IPS DF 19.7 (cell line): ENCODE measurements at places on chromosomes 1 and 21.

GRCh38 chr1:167654975-167655575 is 25.0 kb downstream of the RCSD1 start:
- no peak for DNase-seq

GRCh38 chr1:233738396-233738795 is 124.5 kb downstream of the KCNK1 start:
- no peak for DNase-seq

- DNase-seq: peak; percentile 38
These were observed 33.4 kb downstream of the RGS7 start for GRCh38 chr1:241323514-241324195.

DNA sequence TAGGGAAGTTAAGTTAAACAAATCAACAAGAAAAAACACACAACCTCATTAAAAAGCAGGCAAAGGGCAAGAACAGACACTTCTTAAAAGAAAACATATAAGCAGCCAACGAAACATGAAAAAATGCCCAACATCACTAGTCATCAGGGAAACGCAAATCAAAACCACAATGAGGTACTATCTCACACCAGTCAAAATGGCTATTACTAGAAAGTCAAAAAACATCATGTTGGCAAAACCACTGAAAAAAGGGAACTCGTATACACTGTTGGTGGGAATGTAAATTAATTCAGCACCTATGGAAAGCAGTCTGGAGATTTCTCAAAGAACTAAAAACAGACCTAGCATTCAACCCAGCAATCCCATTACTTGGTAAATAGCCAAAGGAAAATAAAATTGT is 51.1 kb downstream of the HSF2BP start:
- no peak for DNase-seq

DNA sequence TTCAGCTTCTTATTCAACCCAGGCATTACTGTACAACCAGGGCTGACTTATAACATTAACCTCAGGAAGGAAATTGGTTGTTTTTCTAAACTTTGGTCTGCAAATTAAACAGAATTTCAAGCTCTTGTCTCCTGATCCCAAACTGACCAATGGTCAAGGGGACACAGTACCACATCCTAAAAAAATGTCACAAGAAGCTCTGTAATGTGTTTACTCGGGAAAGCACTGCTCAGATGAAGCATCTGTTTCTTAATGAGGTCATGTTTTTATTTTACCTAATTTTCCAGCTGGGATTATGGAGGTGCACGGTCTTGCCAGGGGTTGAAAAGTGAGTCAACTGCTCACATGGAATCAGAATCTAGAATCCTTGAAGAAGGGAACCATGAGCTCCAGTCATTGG is 18.7 kb downstream of the ADAMTS5 start:
- DNase-seq: no peak

GRCh38 chr1:78843111-78843510 is 163.4 kb downstream of the ADGRL4 start:
- no peak for DNase-seq

- no peak for DNase-seq
These were observed 357 bp upstream of the TXLNA start for GRCh38 chr1:32179193-32179442.

DNA sequence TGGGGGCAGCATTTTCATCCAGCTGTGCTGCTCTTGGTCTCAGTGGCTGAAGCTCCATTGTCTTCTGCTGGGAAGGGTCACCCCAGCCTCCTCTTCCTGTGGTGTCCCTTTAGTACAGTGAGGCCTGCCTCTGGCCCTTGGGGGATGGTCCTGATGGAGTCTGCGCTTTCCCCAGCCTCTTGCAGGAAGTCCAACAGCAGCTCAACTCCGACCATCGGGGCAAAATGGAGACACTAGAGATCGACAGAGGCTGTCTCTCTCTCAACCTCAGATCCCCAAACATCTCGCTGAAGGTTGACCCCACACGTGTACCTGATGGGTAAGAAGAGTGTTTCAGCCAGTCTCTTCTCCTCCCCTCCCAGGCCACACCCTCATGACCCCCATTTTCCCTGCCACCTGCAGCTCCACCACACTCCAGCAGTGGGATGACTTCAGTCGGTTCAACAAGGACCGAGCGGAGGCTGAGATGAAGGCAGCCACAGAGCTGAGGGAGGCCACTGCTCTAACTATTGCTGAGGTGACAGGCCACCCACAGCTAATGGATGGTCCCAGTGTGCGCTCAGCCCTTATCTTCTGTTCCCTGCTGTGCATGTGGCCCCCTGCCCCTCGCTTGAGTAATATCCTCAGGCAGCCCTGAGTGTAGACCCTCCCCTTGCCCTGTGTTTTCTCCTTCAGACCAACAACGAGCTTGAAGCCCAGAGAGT is 2.0 kb upstream of the ADPRS start:
- DNase-seq: no peak

DNA sequence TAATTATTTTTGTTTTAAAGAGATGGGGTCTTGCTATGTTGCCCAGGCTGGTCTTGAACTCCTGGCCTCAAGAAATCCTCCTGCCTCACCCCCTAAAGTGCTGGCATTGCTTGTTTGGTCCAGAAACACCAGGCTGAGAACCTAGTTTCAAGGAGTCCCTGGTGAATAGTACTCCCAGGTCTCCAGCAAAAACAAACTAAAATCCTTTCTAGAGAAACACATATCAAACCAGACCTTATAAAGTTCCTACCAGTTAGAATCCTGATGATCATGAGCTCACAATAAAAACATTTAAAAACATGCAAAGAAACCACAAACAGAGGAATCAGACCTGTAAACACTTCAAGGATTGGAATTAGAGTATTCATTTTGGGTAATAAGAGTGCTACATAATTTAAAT is 34.4 kb upstream of the PADI1 start:
- DNase-seq: no peak

DNA sequence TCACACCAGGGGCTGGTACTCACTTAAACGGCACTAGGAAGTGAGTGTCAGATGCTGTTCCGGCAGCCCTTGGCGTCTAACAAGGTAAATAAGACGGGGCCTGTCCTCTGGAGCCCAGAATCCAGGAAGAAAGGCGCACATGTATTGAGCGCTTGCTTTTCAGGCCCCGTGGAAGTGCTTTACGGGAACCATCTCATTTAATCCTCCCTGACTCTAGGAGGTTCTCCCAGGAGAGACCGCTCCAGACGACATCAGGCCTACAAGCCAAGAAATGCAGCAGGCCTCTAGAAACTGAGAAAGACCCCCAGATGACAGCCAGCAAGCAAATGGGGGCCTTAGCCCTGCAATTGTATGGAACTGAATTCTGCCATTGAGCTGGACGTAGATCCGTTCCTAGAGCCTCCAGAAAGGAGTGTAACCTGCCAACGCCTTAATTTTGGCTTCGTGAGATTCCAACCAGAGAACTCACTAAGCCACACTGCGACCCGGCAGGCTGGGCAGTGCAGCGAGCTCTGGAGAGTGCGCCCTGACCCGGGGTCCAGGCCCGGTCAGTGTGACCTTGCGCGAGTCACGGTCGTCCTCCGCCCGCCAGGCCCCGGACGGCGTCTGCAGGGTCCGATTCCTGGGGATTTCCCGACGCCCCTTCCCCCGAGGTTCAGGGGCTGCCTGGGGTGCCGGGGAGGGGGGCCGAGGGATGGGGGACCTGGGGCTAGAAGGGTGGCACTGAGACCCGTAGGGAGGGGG is 532 bp upstream of the MANEAL start:
- DNase-seq: no peak

GRCh38 chr1:226061068-226061840 is 1.3 kb upstream of the H3-3A start:
- DNase-seq: no peak

GRCh38 chr1:186813420-186813819 is 15.3 kb upstream of the PLA2G4A start:
- no peak for DNase-seq

GRCh38 chr1:61356016-61356415 is 273.7 kb downstream of the NFIA start:
- no peak for DNase-seq

GRCh38 chr1:35030756-35031446 is 844 bp downstream of the ZMYM6 start:
- no peak for DNase-seq

GRCh38 chr1:172450524-172450885 is 6.6 kb upstream of the PIGC start:
- DNase-seq: no peak

DNA sequence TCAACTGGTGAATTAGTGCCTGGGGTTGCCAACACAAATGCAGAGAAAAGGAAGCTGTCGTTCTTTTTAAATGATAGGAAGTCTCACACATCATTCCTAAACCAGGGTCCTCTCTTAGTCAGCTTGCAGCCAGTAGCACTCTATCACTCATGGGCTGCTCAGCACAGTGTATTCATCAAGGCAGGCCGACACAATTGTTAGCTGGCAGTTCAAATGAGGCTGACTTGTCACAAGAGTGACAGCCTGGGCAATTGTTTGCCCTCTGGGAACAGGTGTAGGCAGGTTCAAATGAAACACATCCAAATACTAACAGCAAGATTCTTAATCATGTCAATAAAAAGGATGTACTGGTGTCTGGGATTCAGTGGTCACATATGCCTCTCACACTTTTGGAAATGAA is 76.9 kb downstream of the ERICH3 start:
- DNase-seq: no peak

DNA sequence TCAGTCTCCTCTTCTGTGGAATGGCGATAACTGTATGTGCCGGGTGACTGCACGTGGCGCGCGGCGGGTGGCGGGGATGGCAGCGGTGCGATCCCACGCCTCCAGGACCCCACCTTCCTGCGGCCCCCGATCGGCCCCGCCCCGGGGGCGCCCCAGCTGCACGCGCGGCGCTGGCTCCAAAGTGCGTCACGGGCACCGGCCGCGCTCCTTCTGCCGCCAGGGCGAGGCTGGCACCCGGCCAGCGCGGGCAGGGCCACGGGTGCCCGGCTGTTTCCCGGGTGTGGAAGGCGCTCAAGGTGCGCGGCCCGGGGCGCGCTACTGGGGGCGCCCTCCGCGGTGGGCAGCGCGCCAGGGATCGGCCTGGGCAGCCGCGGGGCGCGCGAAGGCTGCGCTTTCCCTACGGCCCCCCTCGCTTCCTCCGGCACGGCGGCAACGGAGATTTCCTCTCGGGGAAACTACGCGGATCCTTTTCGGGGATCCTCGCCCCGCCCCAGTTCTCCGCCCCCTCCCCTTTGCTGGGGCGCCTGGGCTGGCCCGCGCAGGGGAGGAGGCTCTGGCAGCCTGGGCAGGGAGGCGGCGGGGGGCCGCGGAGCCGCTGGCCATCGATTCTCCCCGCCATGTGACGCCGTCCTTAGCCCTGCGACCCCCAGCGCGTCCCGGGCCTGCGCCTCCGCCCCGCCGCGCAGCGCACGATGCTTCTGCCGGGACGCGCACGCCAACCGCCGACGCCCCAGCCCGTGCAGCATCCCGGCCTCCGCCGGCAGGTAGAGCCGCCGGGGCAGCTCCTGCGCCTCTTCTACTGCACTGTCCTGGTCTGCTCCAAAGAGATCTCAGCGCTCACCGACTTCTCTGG is at the start of gene EVA1C:
Gene EVA1C (plus strand): TSS at position 545 of the 853 bp plus-strand sequence. CDS start 148 bp downstream, at position 693.
- no peak for DNase-seq

- no peak for DNase-seq
These were observed 87.8 kb downstream of the DNM3 start for GRCh38 chr1:171929121-171929520.

DNA sequence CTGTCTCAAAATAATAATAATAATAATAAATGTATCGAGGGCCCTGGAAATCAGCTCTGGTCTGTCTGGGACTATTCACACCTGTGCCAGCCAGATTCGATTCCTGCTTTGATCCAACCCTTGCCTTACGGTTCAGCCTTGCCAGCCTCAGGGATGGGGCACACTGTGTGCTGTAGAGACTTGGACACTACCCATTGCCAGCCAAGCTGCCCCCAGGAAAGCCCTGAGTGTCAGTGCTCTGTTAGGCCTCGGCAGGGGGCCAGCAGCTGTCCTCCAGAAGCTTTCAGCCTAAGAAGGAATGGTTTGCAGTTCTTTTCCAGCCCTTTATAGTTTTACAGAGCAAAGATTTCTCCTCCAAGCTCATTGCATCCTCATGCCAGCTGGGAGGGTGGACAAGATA is 96.2 kb upstream of the RUNX3 start:
- no peak for DNase-seq

GRCh38 chr1:245516284-245516759 is 361.5 kb downstream of the KIF26B start:
- no peak for DNase-seq

GRCh38 chr1:166295656-166296055 is 128.9 kb upstream of the FAM78B start:
- no peak for DNase-seq

- DNase-seq: no peak
These were observed 303.8 kb downstream of the NPHP4 start for GRCh38 chr1:5688081-5689077.

GRCh38 chr1:103435443-103435842 is 90.1 kb upstream of the RNPC3 start:
- no peak for DNase-seq

DNA sequence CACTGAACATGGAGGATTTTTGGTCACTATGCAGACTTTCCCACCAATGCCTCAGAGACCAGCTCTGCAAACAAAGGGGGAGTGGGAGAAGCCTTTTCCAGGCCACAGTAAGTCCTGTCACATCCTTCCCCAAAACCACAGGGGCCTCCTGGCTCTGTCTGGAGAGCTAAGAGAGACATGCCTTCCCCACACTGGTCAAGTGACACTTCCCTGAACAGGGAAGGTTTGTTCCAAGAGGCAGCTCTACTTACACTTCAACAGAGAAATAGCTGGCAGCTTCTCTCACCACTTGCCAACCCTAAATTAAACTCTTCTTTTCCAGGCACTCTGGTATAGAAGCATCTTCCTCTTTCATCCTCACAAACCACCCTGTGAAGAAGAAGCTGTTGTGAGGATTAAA is 39.7 kb downstream of the EDN2 start:
- DNase-seq: no peak

GRCh38 chr1:180930687-180931086 is 18.0 kb downstream of the KIAA1614 start:
- DNase-seq: no peak

GRCh38 chr1:168285971-168286927 is 5.6 kb downstream of the TBX19 start:
- no peak for DNase-seq

GRCh38 chr1:209769971-209770370 is 14.1 kb downstream of the TRAF3IP3 start:
- DNase-seq: no peak

GRCh38 chr1:26450908-26451307 is 18.8 kb downstream of the DHDDS start:
- no peak for DNase-seq

DNA sequence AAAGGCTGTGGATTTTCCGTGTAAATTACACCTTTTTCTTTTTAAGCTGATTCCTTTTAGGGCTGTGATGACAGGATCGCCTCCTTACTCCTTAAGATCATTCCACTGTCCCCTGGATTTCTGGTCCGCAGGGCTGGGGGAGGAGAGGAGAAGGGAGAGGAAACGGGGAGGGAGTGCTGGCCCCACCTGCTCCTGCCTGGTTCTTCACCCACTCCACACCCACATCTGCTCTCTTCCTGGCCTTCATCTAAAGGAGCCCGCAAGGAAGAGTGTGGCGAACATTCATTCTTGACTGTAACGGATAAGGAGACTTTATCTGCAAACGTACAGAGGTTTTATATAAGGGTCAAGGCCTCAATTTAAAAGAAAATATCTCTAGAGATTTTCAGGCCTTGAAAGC is 242.0 kb downstream of the RHOU start:
- no peak for DNase-seq
